ENCODE measurements at places on chromosomes 2 and 18. TPM values are rescaled to one million over a fixed set of nuclear protein-coding genes. Genes with fewer than 3 reads are reported as not detected.
A peak's percentile ranks its signal among the peaks of the same experiment; 100 is the strongest.

SGO2 gene
- total RNA-seq, result 2.7 TPM

DNA sequence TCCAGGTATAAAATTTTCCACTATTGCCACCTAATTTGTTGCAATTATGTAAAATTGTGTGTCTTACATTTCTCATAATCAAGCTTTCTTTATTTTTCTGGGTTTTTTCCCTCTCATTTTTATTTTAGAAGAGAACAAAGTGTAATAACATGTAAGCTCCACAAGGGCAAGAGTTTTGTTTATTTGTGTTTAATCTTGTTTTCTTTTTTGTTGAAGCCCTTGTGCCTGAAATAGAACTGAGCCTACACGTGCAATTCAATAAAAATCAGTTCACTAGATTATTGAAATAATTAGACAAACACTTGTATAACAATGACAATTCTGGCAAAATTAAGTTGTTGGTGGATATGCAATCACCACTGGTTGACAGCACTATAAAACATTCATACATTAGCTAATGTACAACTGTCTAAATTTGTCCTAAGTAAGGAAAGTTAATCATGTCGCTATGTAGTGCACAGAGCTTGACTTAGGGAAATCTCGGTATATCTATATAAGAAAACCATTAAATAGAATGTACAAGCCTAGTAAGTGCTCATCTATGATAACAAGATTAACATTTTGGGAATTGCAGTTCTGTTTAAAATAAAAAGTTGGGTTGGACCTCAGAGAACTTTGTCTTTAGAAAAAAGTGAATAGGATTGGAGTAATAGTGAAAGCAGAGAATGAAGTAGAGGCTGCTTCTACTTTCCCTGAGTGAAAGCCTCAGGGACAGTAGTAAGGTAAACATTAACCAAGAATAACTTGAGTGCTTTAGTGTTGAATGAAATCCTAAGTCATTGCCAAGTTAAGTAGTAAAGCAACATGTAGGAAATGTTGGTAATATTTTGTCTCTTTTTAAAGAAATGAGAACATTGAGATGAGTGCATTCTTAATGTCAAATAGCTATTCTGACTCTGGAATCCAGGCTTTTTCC lies 37.4 kb upstream of the NOL4 start:
- H3K4me3 ChIP-seq, result no peak overlapping the region
- H3K27me3 ChIP-seq, result no peaks in the 10 kb centered on the region
- DNase-seq, result peak; percentile 35
- no peaks in the 10 kb centered on the region for H3K4me1 ChIP-seq
- H3K36me3 ChIP-seq, result no peaks in the 10 kb centered on the region
- H3K27ac ChIP-seq, result no peak overlapping the region

DNA sequence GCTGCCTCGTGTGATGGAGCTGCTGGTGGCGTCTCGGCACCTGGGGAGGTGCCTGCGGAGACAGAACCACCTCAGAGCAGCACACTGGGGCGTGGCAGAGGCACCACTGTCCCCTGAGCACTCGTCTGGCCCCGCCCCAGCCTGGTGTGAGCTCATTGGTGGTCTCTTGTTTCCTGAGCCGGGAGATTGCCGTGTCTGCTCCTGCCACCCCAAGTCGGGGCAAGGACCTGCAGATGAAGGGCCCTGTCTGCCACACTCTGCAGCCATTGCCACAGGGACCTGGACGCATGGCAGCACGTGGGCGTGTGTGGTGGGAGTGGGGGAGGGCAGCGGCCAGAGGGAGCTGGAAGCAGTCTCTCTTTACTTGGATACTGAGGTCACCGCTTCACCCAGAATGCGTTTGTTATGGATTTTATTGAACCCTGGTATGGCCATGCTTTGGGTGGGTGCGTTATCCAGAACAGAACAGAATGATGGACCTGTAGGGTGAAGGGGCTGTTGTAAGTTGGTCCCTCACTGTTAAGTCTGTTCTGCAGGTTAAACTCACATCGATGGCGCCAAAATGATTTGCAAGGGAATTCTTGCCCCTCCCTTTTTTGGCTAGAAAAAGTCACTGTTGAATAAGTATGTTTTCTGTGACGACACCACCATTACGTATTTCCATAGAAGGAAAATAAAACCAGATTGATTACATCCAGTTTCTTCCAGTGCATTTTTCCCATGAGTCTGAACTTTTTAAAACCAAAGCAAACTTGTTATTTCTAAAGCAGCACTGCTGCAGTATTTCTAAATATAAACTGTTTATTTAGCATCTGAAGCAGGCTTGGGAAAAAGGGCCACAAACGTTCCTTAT lies 92.0 kb downstream of the USP40 start:
- no peak overlapping the region for H3K27ac ChIP-seq
- no peak for DNase-seq
- no peaks in the 10 kb centered on the region for H3K27me3 ChIP-seq
- H3K4me3 ChIP-seq, result no peak overlapping the region

DNA sequence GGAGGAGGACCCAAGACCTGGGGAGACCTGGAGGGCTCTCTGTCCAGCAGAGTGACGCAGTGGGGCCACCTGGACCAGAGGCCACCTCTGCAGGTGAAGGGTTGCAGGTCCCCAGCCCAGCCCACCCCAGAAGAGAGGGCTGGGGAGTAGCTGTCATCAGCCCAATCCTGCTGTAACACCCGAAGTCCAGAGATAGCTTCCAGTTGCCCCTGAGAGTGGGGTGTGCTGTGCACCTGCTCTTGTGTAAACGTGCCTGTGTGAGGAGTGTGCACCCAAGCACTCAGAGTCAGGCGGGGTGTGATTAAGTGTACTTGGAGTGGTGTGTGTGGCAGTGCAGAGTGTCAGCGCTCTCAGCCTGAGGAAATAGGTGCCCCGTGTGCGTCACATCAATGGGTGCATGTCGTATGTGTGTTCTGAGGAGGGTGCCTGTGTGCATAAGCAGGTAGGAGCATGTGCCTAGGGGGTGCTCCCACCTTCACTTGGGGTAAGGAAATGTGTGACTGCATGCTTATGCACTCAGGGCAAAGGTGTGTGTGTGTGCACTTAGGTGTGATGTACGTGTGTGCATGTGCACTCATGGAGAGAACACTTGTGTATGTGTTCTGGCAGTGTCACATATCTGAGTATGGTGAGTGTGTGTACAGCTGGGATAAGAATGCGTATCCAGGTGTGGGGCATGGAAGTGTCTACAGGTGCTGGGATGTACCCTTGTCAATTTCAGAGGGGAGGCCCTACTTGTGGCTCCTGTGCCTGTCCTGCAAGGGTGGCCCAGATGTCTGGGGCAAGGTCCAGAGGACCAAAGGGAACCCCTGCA lies 672 bp downstream of the ATP6V1B1 start:
- no peaks in the 10 kb centered on the region for H3K36me3 ChIP-seq
- DNase-seq, result no peak
- H3K4me1 ChIP-seq, result no peaks in the 10 kb centered on the region
- no peak overlapping the region for H3K27ac ChIP-seq
- H3K27me3 ChIP-seq, result no peaks in the 10 kb centered on the region

- no peaks in the 10 kb centered on the region for H3K27me3 ChIP-seq
- H3K27ac ChIP-seq, result no peak overlapping the region
- H3K36me3 ChIP-seq, result no peaks in the 10 kb centered on the region
- H3K4me3 ChIP-seq, result no peak overlapping the region
- DNase-seq, result no peak
- H3K4me1 ChIP-seq, result peaks cover 10% of the 10 kb centered on the region
Observed at GRCh38 chr18:63192126-63192884, 127.3 kb downstream of the BCL2 start.

EVX2 gene
- not detected for total RNA-seq

GRCh38 chr18:78514910-78515670 lies 464.5 kb upstream of the SALL3 start:
- no peak overlapping the region for H3K4me3 ChIP-seq
- H3K4me1 ChIP-seq, result no peaks in the 10 kb centered on the region
- DNase-seq, result no peak
- no peaks in the 10 kb centered on the region for H3K36me3 ChIP-seq
- no peaks in the 10 kb centered on the region for H3K27me3 ChIP-seq

KCNG2 gene
- 1.7 TPM for total RNA-seq

- peak; percentile 100 for DNase-seq
- H3K27me3 ChIP-seq, result no peaks in the 10 kb centered on the region
- H3K4me1 ChIP-seq, result peaks cover 38% of the 10 kb centered on the region
- H3K4me3 ChIP-seq, result peak overlapping the region; percentile 49
Observed at GRCh38 chr18:76492669-76493212, 2.3 kb downstream of the ZNF516 start.

C2orf81 gene
- 16.9 TPM for total RNA-seq

FEV gene
- total RNA-seq, result not detected

DNA sequence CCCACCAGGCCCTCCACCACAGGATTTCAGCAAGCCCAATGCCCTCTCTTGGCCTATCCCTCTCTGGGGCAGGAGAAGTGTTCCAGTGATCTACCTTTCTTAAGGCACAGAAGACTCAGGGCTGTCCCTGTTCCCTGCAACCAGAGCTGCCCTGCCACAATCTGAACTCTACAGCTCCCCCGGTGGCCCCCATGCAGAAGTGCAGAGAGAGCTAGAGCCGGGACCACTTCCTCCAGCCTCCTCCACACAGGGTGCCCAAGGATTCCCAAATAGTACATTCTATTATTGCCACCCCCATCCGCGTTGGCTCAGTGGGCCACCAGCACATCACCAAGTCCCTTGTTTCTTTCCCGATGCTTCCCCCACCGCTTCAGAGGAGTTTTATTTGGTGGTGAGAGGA lies 114.8 kb upstream of the PTPRM start:
- H3K36me3 ChIP-seq, result no peaks in the 10 kb centered on the region
- no peaks in the 10 kb centered on the region for H3K4me1 ChIP-seq
- H3K27ac ChIP-seq, result no peak overlapping the region
- no peaks in the 10 kb centered on the region for H3K27me3 ChIP-seq
- H3K4me3 ChIP-seq, result no peak overlapping the region

GDF7 gene
- total RNA-seq, result 0.37 TPM

DNA sequence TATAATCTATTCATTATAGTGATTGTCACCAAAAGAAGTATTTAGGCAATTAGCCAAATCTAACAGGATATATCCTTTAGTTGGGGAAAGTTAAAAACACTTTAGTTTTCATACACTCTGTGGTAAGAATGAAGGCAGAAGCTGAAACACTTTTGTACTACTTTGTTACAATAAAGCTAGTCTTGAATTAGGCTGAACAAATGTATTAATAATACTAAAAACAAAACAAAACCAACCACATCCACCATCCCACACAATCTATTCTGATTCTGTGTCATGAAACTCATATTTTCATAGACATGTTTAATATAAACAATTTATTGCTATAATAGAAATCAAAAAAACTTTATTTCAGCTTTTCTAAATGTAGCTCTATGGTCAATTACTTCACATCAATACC lies 508.8 kb downstream of the ZEB2 start:
- no peaks in the 10 kb centered on the region for H3K27me3 ChIP-seq
- no peak for DNase-seq
- no peak overlapping the region for H3K27ac ChIP-seq
- H3K4me1 ChIP-seq, result peaks cover 12% of the 10 kb centered on the region
- no peaks in the 10 kb centered on the region for H3K36me3 ChIP-seq

DNA sequence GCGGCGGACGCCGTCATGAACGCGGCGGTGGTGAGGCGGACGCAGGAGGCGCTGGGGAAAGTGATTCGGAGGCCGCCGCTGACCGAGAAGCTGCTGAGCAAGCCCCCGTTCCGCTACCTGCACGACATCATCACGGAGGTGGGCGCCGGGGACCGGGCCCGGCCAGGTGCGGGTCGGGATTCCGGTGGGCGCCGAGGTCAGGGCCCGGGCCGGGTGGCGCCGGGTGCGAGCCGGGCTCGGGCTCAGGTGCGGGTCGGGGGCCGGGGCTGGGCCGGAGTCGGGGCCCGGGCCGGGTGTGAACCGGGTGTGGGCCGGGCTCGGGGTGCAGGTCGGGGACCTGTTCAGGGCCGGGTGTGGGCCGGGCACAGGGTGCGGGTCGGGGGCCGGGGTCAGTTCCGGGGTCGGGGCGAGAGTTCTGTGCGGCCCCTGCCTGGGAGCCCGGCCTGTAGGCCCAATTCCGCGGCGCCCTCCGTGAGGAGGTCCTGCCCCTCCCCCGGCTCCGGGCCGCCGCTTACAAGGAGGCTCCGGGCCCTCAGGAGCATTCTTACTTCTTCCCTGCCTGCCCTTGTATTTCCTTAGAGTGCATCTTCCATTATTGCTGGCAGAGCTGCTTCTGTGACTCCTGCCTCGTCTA lies 447 bp downstream of the TRAF3IP1 start:
- H3K4me3 ChIP-seq, result peak overlapping the region; percentile 77
- peak overlapping the region; percentile 59 for H3K27ac ChIP-seq
- no peaks in the 10 kb centered on the region for H3K27me3 ChIP-seq
- no peak for DNase-seq
- peaks cover 15% of the 10 kb centered on the region for H3K4me1 ChIP-seq

- H3K4me1 ChIP-seq, result peaks cover 31% of the 10 kb centered on the region
- no peak overlapping the region for H3K4me3 ChIP-seq
- peaks cover under 1% of the 10 kb centered on the region for H3K36me3 ChIP-seq
Observed at GRCh38 chr2:226752887-226753286, 46.7 kb downstream of the IRS1 start.

REG3A gene
- not detected for total RNA-seq

- H3K27me3 ChIP-seq, result no peaks in the 10 kb centered on the region
- DNase-seq, result no peak
- no peak overlapping the region for H3K27ac ChIP-seq
- no peaks in the 10 kb centered on the region for H3K4me1 ChIP-seq
Observed at GRCh38 chr18:53771664-53772063, 452.8 kb downstream of the MBD2 start.

- no peaks in the 10 kb centered on the region for H3K36me3 ChIP-seq
- no peaks in the 10 kb centered on the region for H3K4me1 ChIP-seq
- H3K4me3 ChIP-seq, result no peak overlapping the region
- no peaks in the 10 kb centered on the region for H3K27me3 ChIP-seq
Observed at GRCh38 chr2:116452651-116453050, 1361.8 kb upstream of the DDX18 start.

DNA sequence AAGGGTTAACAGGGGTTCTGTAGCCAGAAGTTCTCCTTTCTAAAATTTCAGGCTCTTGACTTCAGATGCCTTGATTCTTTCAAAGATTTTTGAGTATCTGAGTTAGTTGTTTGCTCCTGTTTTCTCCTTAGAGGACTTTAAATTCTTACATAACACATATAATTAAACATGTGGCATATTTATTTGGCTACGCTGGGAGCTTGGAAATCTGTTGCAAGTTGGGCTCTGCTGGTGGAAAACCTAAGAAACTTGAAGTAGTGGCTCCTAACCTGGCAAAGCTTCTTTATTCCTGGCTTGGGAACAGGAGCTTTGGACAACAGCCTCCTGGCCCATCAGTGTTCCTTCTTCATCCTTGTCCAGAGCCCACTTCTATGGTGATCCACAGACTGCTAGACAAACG lies 72.6 kb downstream of the VIT start:
- H3K36me3 ChIP-seq, result no peaks in the 10 kb centered on the region
- H3K4me1 ChIP-seq, result no peaks in the 10 kb centered on the region
- H3K27me3 ChIP-seq, result no peaks in the 10 kb centered on the region
- H3K4me3 ChIP-seq, result no peak overlapping the region

DNA sequence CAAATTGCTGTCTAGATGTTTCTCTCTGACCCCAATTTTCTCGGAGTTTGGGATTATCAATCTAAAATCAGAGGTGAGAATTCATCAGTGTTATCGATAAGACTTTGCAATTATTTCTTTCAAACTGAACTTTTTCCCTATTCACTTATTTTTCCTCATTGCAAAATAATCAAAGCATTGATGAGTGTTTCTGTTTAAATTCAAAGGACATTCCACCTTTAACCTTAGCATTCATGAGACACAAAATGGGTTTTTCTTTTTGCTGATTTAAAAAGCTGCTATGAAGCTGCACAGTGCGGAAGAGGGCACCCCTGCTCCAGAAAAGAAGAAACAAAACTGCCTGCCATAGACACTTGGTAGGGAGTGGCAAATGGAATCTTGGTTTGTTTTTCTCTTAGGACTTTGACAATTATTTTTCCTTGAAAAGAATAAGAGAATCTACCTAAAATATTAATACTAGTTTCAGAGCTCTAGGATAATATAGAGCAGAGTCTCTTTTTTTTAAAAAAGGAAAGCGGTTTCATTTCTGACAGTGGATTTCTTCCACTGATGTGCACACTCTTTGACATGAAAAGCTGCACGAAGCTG lies 203.4 kb downstream of the TGIF1 start:
- no peaks in the 10 kb centered on the region for H3K27me3 ChIP-seq
- H3K27ac ChIP-seq, result no peak overlapping the region
- no peak overlapping the region for H3K4me3 ChIP-seq
- H3K36me3 ChIP-seq, result no peaks in the 10 kb centered on the region
- H3K4me1 ChIP-seq, result peaks cover 8% of the 10 kb centered on the region

Measured in lung (tissue), 17 donors.